ENCODE measurements at places on chromosomes 11 and 22.
A peak's percentile ranks its signal among the peaks of the same experiment; 100 is the strongest.

GRCh38 chr11:113814181-113814580 lies 34.6 kb downstream of the CLDN25 start:
- H3K36me3 ChIP-seq, result peaks cover 44% of the 10 kb centered on the region
- DNase-seq, result no peak
- H3K27me3 ChIP-seq, result no peaks in the 10 kb centered on the region

DNA sequence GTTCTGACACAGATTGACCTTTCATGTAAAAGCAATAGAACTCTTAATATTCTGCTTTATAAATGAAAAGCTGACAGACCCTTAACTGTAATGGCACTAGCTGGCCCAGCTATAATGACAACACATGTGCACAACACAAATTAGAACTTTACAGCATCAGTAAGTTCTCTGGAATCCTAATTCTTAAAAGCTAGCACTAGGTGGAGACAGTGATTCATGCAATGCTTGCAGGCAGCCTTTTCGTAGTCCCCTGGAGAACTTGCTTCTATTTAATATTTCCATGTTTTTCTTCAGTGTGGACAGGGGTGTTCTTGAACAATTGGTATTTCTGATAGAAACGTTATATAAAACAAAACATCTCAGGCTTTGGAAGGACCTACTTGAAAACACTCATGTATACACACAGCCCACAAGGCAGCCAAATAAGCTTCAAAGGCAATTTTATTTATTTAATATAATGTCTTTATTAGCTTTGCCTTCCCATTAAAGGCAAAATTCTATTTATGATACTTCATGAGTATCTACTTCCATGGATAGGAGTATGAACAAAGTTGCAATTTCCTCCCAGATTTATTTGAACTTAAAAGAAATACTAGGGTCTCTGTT lies 374.3 kb upstream of the MPPED2 start:
- no peak overlapping the region for H3K27ac ChIP-seq
- no peaks in the 10 kb centered on the region for H3K36me3 ChIP-seq
- no peak overlapping the region for H3K4me3 ChIP-seq
- no peaks in the 10 kb centered on the region for H3K27me3 ChIP-seq
- no peaks in the 10 kb centered on the region for H3K4me1 ChIP-seq

GRCh38 chr22:46703996-46704370 lies 34.1 kb downstream of the CERK start:
- DNase-seq, result no peak
- H3K4me3 ChIP-seq, result no peak overlapping the region
- no peaks in the 10 kb centered on the region for H3K4me1 ChIP-seq
- H3K27me3 ChIP-seq, result no peaks in the 10 kb centered on the region

GRCh38 chr22:21947040-21948014 lies 5.3 kb downstream of the PPM1F start:
- no peak overlapping the region for H3K27ac ChIP-seq
- DNase-seq, result no peak
- no peaks in the 10 kb centered on the region for H3K36me3 ChIP-seq
- H3K4me1 ChIP-seq, result peaks cover 16% of the 10 kb centered on the region
- no peaks in the 10 kb centered on the region for H3K27me3 ChIP-seq

DNA sequence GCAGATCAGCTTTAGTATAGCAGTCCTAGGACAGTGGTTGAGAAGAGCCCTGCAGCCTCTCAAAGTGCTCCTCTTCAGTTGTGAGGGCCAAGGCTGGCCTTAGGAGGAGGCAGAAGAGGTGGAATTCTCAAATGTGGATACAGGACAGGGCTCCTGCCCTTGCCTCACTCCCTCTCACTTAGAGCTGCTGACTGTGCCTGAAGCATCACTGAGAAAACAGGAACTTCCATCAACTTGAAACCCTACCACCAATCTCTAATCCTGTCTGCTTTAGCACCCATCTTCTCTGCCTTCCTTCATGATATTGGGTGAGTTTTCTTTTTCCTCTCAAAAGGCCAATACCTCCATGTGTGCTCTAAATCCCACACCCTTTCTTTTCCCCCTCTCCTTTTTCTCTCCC lies 14.4 kb upstream of the UCP3 start:
- H3K36me3 ChIP-seq, result peaks cover 38% of the 10 kb centered on the region
- H3K4me1 ChIP-seq, result peaks cover 45% of the 10 kb centered on the region
- H3K27me3 ChIP-seq, result no peaks in the 10 kb centered on the region
- H3K4me3 ChIP-seq, result no peak overlapping the region
- DNase-seq, result no peak

- no peak overlapping the region for H3K27ac ChIP-seq
- H3K27me3 ChIP-seq, result no peaks in the 10 kb centered on the region
- H3K36me3 ChIP-seq, result no peaks in the 10 kb centered on the region
- H3K4me1 ChIP-seq, result peaks cover 12% of the 10 kb centered on the region
Observed at GRCh38 chr22:31302006-31302405, 9.7 kb upstream of the PIK3IP1 start.

DNA sequence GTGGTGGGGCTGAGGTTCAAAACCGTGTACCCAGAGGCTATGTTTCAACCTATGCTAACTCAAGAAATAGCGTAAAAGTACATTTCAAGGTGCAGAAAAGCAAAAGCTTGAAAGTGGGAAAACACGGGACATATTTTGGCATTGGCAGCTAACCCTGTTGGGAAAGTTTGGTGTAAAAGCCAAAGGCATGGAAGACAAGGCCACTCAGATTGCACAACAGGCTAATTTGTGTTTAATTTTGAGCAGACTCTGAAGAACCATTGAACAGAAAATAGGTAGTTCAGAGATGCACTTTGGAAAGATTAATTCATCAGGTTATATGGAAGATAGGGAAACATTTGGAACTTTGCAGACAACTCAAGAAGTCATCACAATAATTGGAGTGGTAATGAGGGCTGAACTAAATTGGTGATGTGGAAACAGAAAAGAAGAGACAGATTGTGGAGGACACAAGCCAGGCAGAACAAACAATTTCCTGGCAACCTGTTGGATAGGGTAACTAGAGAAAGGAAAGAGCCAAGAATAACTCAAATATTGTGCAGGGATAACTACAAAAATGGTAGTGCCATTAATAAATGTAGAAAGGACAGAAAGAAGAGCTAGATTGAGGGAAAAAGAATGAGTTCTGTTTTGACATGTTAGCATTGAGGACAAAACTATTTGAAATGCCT lies 140.5 kb upstream of the PGR start:
- H3K36me3 ChIP-seq, result no peaks in the 10 kb centered on the region
- H3K27ac ChIP-seq, result no peak overlapping the region
- no peaks in the 10 kb centered on the region for H3K4me1 ChIP-seq
- no peak for DNase-seq
- no peak overlapping the region for H3K4me3 ChIP-seq

- no peaks in the 10 kb centered on the region for H3K27me3 ChIP-seq
- no peak for DNase-seq
- no peak overlapping the region for H3K4me3 ChIP-seq
- H3K4me1 ChIP-seq, result peaks cover 15% of the 10 kb centered on the region
Observed at GRCh38 chr11:110468121-110468520, 38.4 kb downstream of the FDX1 start.

GRCh38 chr22:17955590-17956379 lies 68.6 kb downstream of the MICAL3 start:
- DNase-seq, result no peak
- H3K27me3 ChIP-seq, result no peaks in the 10 kb centered on the region
- H3K27ac ChIP-seq, result no peak overlapping the region
- peaks cover 1% of the 10 kb centered on the region for H3K4me1 ChIP-seq

GRCh38 chr11:83819931-83820549 lies 533.9 kb upstream of the CCDC90B start:
- no peaks in the 10 kb centered on the region for H3K4me1 ChIP-seq
- DNase-seq, result no peak
- H3K36me3 ChIP-seq, result no peaks in the 10 kb centered on the region
- H3K27ac ChIP-seq, result no peak overlapping the region

DNA sequence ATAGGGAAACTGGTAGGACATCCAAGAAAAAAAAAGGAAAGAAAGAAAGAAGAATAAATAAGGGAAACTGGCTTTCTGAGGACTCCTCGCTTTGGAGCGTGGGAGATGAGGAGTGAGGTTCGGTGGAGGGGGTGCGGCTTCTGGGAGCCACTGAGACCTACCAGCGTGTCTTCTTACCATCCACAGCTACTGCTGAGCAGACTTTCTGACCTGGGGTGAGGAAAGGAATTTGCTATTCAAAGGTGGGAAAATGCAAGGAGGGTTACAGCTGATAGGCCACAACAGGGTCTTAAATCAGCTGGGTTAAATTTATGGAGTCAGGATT lies 488 bp upstream of the SELENOM start:
- no peak for DNase-seq
- H3K27ac ChIP-seq, result peak overlapping the region; percentile 1
- no peaks in the 10 kb centered on the region for H3K36me3 ChIP-seq
- H3K4me1 ChIP-seq, result peaks cover 15% of the 10 kb centered on the region
- H3K4me3 ChIP-seq, result peak overlapping the region; percentile 79

- H3K27ac ChIP-seq, result no peak overlapping the region
- H3K36me3 ChIP-seq, result no peaks in the 10 kb centered on the region
- no peak for DNase-seq
- H3K27me3 ChIP-seq, result peaks cover 18% of the 10 kb centered on the region
Observed at GRCh38 chr11:69007975-69008381, 5.1 kb downstream of the MRGPRF start.

- H3K27me3 ChIP-seq, result peaks cover 4% of the 10 kb centered on the region
- no peak overlapping the region for H3K27ac ChIP-seq
- no peaks in the 10 kb centered on the region for H3K36me3 ChIP-seq
- no peak overlapping the region for H3K4me3 ChIP-seq
- no peaks in the 10 kb centered on the region for H3K4me1 ChIP-seq
- DNase-seq, result no peak
Observed at GRCh38 chr11:1564535-1565172, 7.4 kb downstream of the DUSP8 start.

DNA sequence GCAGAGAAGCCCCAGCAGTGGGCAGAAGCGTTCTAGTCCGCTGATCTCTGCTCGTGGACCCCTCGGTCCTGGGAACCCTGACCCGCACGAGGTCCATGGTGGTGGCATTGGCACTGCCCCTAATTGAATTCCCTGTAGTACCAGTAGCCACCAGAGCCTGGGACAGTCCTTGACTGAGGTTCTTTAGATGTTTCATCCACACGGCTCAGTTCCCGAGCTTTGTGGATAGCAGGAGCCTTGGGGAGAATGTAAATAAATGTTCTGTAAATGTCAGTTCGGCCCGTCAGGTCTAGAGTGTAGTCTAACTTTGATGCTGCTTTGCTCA lies 39.4 kb upstream of the SEPTIN5 start:
- DNase-seq, result no peak
- H3K36me3 ChIP-seq, result no peaks in the 10 kb centered on the region
- peaks cover 9% of the 10 kb centered on the region for H3K27me3 ChIP-seq
- no peak overlapping the region for H3K27ac ChIP-seq

GRCh38 chr11:2647953-2648352 lies 51.8 kb downstream of the KCNQ1OT1 start:
- no peaks in the 10 kb centered on the region for H3K4me1 ChIP-seq
- H3K27me3 ChIP-seq, result no peaks in the 10 kb centered on the region
- no peak overlapping the region for H3K27ac ChIP-seq
- no peak overlapping the region for H3K4me3 ChIP-seq

DNA sequence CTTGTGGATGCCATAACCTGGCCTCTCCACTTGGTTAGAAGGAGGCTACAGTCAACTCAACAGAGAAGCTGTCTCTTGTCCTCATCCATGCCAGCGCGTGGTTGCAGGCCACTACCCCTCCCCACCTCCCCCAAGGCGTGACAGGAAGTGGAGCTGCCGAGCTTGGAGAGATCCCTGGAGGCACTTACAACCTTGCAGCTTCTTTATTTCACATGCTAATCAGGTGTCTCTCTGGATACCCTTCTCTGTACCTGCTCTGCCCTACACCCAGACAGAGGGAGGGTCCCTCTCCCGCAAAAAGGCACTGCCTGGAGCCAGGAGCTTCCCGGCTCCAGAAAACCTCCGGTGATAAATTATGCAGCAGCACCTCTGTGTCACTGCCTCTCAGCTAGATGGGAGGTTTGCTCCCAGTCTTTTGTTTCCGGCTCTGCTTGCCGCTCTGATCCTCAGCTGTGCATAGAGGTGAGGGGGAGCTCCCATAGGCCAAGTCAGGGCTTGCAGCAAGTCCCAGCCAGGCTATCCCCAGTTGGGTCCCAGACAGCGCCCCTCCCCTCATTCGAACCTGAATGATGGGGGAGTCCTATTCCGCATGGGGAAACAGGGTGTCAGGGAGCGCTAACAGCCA lies 5.7 kb downstream of the LRP4 start:
- H3K27me3 ChIP-seq, result peaks cover 67% of the 10 kb centered on the region
- H3K4me1 ChIP-seq, result peaks cover 13% of the 10 kb centered on the region
- H3K4me3 ChIP-seq, result no peak overlapping the region
- no peak for DNase-seq

- H3K4me3 ChIP-seq, result no peak overlapping the region
- no peak for DNase-seq
- H3K36me3 ChIP-seq, result no peaks in the 10 kb centered on the region
- no peaks in the 10 kb centered on the region for H3K4me1 ChIP-seq
- peaks cover 48% of the 10 kb centered on the region for H3K27me3 ChIP-seq
Observed at GRCh38 chr22:26168330-26168851, 871 bp upstream of the SEZ6L start.

- H3K4me1 ChIP-seq, result no peaks in the 10 kb centered on the region
- H3K4me3 ChIP-seq, result no peak overlapping the region
- H3K27me3 ChIP-seq, result no peaks in the 10 kb centered on the region
- no peak for DNase-seq
Observed at GRCh38 chr22:27224485-27225374, 567.3 kb downstream of the MIAT start.

DNA sequence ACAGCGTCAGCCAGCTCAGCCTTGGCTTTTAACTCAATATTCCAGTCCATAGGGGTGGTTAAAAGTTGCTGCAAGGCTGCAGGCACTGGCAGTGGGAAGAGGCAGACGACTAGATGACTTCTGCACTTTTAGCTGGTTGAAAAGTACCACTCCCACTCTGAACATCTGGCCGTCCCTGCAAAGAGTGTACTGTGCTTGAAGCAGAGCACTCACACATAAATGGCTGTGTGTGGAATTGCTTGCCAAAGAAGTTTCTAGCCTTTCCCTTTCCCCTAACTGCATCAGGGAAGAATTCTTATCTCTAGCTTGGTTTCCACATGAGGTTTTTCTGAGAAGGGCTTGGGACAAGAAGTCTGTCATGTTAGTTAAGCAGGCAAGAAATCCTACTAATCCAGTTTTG lies 5.1 kb upstream of the PHLDB1 start:
- H3K27ac ChIP-seq, result no peak overlapping the region
- H3K27me3 ChIP-seq, result peaks cover 12% of the 10 kb centered on the region
- no peak overlapping the region for H3K4me3 ChIP-seq
- H3K4me1 ChIP-seq, result peaks cover 5% of the 10 kb centered on the region

DNA sequence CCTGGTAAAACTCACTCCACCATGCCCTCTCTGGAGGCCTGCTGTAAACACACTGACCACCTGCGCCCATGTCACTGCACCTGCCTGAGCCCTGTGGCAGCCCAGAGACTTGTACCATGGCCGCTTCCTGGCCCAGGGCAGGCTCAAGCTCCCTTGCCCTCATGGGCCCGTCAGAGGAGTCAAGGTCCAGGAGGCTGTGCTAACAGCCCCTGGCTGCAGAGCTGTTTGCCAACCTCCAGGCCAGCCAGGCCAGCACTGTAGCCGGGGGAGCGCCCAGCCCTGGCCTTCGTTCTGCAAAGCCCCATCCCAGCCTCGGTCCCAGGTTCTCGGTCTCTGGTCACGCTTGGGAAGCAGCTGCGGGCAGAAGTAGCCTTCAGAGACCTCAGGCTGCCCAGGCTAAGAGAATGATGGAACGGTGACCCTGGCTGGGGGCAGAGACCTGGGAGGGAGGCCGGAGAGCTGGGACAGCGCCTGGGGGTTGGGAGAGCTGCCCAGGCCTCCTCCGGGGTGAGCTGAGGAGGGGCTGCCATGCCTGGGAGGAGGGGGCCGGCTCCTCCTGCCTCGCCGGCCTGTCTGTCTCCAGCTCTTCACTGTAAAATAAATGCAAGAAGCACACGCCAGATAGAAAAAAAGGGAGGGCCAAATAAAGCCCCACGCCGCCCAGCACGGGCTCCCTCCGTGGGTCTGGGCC lies 11.9 kb upstream of the TCF20 start:
- no peak overlapping the region for H3K27ac ChIP-seq
- H3K27me3 ChIP-seq, result peaks cover 18% of the 10 kb centered on the region
- peaks cover 34% of the 10 kb centered on the region for H3K4me1 ChIP-seq
- H3K4me3 ChIP-seq, result no peak overlapping the region
- no peaks in the 10 kb centered on the region for H3K36me3 ChIP-seq
- no peak for DNase-seq

Data from activated CD4-positive, alpha-beta memory T cell treated with anti-CD3 and anti-CD28 coated beads, Interleukin-2, amount 10 ng/mL, durations not matched to agents 7 days and 5 days (primary cell).